Right atrium auricular region (tissue), 2 donors: ENCODE measurements at places on chromosomes 3 and 15. TPM values are rescaled to one million over a fixed set of nuclear protein-coding genes. Genes with fewer than 3 reads are reported as not detected.

The CDHR4 gene
- total RNA-seq = not detected

The CRYGS gene
- total RNA-seq = 0.67 TPM

GRCh38 chr3:120497336-120497735 lies 46.5 kb upstream of the FSTL1 start:
- DNase-seq = no peak

- no peak for DNase-seq
Measured at GRCh38 chr15:90101130-90101968, 919 bp downstream of the IDH2 start.

The CFAP44 gene
- 1.2 TPM for total RNA-seq

DNA sequence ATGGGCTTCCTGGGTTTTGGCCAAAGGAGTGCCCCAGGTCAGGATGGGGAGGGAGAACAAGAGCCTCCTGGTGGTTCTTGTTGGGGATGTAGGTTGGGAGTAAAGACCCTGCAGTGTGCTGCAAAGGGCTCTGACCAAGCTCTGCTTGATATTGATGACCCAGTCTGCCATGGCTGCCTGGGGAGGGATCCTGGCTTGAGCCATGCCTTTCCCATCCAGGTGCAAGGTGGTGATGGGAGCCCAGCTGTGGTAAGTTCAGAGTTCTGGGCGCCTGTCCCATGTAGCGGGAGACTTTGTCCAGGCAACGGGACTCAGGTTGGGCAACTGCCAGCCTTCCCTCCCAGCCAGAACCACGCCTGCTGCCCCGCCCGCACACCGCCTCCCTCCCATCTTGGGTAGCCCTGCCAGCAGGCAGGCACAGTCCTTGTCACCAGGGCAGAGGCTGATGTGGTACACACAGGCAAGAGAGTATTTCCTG lies 2.6 kb downstream of the GNAI2 start:
- DNase-seq = peak; percentile 88

The GNAT1 gene
- total RNA-seq = not detected

The TLE3 gene
- total RNA-seq = 61.7 TPM

GRCh38 chr15:76839173-76839572 lies 66.0 kb downstream of the SCAPER start:
- DNase-seq = no peak

- DNase-seq = no peak
Measured at GRCh38 chr3:15665510-15666150, 64.1 kb downstream of the BTD start.

- DNase-seq = no peak
Measured at GRCh38 chr3:5485427-5485826, 297.9 kb downstream of the EDEM1 start.

GRCh38 chr3:14389716-14390115 lies 12.7 kb upstream of the SLC6A6 start:
- no peak for DNase-seq

The GOLGA8J gene
- total RNA-seq = not detected

The PARP15 gene
- 1.7 TPM for total RNA-seq

- DNase-seq = no peak
Measured at GRCh38 chr15:101637516-101637915, 14.7 kb downstream of the TM2D3 start.

- DNase-seq = no peak
Measured at GRCh38 chr3:42557854-42558253, 23.9 kb downstream of the SEC22C start.

DNA sequence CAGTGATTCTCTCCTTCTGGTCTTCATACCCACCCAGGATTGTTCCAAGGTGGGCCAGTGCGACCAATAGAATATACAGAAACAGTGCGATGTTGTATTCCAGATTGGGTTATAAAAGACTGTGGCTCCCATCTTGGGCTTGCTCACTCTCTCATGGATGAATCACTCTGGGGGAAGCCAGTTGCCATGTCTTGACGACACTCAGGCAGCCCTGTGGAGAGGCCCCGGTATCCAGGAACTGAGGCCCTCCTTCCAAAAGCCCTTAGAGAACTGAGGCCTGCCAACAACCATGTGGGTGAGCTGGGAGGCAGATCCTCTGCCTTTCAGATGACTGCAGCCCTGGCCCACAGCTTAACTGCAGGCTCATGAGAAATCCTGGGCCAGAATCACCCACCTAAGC lies 57.2 kb downstream of the SH3GL3 start:
- no peak for DNase-seq

The CYP1A2 gene
- not detected for total RNA-seq

GRCh38 chr15:88403351-88403791 lies 63.8 kb downstream of the MRPL46 start:
- no peak for DNase-seq

The TF gene
- total RNA-seq = 4.1 TPM

- DNase-seq = no peak
Measured at GRCh38 chr3:105322570-105323273, 44.0 kb upstream of the ALCAM start.

DNA sequence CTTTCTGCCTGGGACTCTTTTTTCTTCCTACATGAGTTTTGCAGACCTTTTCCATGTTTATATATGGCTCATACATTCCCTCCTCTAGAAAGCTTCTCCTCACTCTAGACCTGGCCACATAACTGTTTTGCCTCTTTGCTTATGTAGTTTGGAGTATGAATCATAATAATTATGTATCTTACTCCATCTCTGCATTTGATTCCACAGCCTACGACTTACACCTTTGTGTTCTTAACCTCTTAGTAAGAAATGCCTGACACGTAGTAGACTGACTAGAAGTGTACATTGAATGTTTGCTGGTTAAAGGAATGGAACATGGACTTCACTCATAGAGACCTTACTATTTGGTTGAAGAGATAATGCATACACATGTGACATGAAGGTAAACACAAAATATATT lies 56.4 kb downstream of the MBNL1 start:
- DNase-seq = no peak

DNA sequence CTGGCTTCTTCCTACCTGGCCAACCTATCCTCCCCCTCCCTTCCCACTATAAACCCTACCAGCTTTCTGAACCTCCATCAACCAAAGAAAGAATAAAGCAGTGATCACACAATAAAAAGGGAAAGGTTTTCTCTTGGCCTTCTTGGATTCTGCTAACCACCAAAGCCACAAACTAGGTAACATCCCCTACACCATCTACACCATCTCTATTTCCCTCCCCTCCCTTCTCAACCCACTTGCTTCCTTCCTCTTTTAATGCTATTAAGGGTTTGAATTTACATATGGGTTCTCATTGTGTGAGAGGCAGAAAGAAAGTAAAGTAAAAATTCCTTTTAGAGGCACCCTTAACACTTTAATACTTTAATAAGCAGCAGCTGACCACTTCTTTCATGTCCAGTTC lies 25.8 kb upstream of the RSL24D1 start:
- DNase-seq = no peak

DNA sequence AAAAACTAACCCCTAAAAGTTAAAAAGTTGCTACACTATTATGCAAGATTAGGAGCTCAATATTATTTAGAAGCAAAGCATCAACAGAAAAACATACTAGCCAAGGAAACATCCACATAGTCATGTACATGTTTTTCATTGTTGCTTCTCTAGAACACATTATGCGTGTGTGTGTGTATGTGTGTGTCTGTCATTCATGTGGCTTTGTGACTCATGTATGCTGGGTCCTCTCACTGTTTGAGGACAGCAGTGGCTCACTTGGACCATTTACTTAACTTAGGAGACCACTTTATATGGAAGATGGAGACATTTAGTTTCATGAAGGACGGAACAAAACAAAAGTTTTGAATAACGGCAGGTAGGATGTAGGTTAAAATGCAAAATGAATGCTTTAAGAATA lies 219.4 kb upstream of the THBS1 start:
- no peak for DNase-seq

GRCh38 chr15:89393056-89393455 lies 58.4 kb upstream of the POLG start:
- no peak for DNase-seq

DNA sequence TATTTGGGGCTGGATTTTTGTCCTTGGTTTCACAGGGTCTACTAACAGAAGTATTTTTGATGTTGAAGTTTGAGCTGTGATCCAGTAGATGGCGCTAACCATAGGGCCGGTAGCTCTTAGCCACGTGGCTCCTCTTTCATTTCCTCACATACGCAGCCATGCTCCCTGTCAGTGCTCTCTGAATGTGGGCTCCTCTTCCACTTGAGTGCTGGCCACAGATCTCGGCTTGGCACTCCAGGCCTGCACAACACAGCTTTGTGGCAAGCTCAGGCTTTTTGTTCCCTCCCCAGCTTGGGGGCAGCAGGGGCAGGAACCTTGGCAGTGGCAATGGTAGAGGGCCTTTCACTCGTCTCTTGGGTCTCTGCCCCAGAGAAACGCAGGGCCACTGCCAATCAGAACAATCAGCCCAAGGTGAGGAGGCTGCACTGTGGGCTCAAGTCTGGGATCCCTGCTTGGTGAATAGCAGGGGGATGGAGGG lies 18.6 kb upstream of the DNAAF4 start:
- DNase-seq = no peak

DNA sequence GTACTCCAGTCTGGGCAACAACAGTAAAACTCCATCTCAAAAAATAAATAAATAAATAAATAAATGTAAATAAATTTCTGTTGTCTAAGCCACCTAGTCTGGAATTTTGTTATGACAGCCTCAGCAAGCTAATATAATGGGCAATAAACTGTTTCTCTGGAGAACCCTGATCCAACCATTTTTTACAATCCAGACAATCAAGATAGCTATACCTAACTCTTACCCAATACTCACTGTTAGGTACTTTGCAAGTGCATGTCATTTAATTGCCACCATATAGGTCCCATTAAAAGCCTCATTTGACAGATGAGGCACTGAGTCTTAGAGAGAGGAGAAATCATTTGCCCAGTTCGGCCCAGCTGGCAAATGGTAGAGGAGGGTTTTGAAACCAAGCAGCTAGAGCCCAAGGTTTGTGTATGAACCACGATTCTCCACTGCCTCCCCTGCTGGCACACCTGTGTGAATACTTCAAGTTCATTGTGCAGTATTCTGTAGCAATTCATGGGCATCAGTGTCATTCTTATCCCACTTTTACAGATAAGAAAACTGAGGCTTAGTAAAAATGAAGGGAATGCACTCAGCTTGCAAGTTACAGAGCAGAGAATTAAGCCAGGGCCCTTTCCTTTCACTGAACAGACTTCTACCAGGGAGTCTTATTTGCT lies 107.0 kb upstream of the UBE2E1 start:
- no peak for DNase-seq

DNA sequence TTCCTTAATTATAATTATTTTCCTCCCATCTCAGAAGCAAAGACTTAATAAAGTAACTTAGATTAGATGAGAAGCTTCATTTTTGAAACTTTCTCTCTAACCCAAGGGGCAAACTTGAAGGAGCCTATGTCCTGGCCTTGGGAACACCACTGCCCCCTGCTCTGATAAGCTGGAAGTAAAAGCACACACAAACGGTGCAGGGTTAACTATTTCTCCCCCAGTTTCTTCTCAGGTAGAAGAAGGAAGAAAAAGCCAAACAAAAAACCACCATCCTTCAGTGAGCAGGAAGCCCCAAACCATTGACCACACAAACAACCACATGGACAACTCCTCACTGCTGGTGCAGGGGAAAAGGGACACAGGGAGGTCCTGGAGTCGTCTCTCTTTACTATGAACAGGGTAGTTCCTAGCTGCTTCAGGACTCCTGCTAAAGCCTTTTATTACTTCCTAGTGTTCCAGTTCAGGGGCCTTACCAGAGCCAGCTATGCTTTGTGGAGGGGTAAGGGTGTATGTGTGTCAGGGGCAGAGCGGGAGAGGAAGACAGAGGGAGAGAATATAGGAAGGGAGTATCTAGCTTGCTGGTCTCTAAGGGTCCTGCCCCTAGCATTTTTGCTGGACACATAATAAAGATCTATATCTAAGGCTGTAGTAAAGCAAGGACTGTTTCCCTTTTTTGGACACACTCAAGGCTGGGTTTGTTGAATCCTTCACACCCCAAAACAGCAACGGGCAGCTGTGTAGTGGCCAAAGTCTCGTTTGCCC lies 94.0 kb upstream of the UMPS start:
- no peak for DNase-seq

GRCh38 chr3:8574670-8575322 lies 69.8 kb downstream of the SSUH2 start:
- no peak for DNase-seq

GRCh38 chr3:49661281-49661680 lies 12.9 kb upstream of the APEH start:
- no peak for DNase-seq

DNA sequence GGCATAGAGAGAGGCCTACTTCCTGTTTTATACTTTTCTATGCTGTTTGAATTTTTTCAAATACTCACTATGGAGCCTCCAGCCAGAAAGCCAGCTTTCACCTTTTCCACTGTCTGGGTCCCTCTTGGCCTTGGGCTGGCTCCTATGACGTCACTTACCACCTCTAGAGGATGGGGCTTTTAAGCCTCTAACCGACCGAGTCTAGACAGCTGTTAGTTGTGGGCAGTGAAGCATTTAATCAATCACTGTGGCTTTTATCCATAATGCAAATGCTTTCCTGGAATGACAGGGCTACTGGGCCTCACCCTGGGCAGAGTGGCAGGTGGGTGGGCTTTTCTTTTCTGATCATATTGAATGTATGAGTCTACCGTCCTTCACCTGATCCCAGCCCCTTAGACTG lies 61.9 kb downstream of the LRRK1 start:
- DNase-seq = no peak

The RHOA gene
- total RNA-seq = 292 TPM

GRCh38 chr3:21117370-21117769 lies 633.6 kb downstream of the ZNF385D start:
- DNase-seq = no peak

DNA sequence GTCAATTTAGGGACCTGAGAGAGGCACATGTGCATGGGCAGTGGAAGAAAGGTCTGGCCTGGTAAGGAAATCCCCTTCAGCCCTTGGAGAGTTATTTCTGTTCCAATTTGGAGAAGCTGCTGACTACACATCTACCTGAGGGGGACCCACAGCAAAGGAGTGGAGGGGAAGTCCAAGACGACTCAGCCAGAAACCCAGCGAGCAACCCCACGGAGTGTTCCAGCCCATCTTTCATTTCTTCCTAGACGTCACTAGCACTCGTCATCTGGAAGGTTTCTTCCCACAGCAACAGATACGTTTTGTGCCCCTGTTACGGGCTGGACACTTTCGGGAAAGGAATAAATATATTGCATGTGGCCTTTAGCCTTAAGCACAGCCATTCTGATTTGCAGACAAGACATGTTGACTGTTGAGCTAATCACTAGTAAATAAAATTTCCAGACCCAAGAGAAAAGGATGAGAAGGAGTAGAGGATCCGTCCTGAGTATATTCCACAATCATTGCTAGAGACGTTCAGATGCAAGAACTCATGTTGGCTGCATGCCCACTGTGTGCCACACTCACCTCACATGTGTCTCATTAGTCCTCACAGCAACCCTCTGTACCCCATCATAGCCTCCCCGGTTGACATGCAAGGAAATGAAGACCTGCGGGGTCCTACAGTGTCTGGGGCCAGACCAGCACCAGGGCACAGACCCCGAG lies 7.8 kb upstream of the FAM174B start:
- DNase-seq = no peak
